Kidney tubule cell (primary cell): ENCODE measurements at places on chromosomes 5 and 9.

- no peak for DNase-seq
Observed at GRCh38 chr5:89443508-89443907, 560.5 kb upstream of the MEF2C start.

- no peak for DNase-seq
Observed at GRCh38 chr5:50501491-50502228, 60.6 kb upstream of the EMB start.

DNA sequence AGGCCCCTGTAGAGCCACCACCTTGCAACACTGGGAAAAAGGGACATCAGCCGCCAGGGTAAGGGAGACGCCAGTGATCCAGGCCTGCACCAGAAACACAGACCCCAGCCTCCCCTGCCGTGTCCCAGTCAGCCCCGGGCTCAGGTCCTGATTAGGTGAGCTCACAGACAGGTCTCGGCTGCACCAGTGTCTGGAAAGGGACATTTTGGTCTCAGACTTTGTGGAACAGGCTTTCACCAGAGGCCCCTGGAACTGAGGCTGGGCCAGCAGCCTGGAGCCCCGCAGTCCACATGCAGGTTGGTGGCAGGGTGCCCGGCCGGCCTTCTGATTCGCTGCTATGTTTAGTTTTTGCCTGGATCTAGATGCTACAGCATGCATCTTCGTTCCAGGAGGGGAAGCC, 369.0 kb upstream of the IRX4 start:
- no peak for DNase-seq

DNA sequence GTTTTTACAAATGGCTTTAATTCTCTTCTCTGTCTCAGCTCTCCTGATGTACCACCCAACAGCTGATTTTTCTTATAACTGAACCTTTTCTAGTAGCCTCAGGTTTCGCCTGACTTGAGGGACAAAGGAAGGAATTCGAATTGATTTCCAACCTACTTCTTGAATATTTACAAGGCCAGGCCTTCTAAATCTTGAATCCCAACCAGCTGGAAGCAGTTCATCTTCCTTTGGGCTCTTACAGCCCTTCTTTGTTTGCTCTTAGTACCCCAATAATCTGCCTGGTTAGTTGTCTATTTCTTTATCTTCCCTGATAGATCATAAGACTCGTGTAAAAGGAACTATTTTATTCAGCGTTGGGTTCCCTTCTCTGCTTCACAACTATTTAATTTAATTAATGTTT, 95.9 kb downstream of the NLN start:
- DNase-seq: no peak

DNA sequence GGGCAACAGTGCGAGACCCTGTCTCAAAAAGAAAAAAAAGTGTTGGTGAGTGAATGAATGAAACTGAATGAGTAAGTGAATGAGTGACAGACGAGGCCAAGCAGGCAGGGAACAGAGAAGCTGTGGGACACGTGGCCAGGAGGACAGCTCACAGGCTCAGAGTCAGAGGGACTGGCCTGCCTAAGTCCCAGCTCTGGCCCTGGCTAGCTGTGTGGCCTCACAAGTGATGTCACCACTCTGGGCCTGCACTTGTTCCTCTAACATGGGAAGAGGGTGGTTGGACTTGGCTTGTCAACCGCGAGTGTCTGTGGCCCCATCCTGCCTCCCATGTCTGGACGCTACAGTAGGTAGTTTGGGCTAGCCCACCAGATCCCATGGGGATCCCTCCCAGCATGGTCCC, 4.7 kb upstream of the PLPP7 start:
- no peak for DNase-seq

DNA sequence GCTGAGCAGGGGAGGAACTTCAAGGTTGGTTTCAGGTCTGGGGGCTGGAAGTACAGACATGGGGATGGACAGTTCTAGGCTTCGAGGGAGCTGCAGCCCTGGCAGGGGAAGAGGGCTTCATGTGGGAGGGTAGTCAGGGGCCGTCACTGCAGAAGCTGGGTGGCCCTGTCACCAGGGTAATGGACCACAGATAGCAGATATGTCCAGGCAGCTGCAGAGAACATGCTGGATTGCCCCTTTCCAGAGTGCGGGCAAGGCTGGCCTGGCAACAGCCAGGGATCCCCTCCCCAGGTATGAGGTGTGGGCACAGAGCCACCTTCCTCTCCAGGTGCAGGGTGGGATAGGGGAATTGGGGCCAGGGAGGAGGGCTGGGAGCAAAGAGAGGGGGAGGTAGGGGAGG, 206.5 kb downstream of the GADD45G start:
- no peak for DNase-seq

DNA sequence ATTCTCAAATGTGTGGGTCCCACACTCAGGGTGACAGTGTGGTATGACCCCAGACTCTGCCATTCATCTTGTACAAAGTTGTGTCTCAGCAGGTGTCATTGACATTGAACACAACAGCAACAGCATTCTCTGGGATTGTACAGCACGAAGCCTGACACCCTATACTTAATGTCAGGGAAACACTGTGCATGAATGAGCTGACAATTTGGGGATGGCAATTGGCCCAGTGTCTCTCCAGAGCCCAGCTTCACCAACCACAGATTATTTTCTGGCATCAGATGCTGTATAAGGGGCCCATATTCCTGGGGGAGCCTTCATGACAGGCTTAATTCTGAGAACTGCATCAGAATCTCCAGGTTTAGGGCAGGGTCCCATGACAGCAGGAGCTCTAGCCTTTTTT, 143.2 kb downstream of the GCNT1 start:
- DNase-seq: no peak

- DNase-seq: no peak
Observed at GRCh38 chr9:71147368-71147767, 25.9 kb upstream of the TRPM3 start.

GRCh38 chr5:171367424-171368370, 20.0 kb upstream of the NPM1 start:
- peak; percentile 93 for DNase-seq

GRCh38 chr5:12274236-12274635, 370.0 kb upstream of the CTNND2 start:
- DNase-seq: no peak

DNA sequence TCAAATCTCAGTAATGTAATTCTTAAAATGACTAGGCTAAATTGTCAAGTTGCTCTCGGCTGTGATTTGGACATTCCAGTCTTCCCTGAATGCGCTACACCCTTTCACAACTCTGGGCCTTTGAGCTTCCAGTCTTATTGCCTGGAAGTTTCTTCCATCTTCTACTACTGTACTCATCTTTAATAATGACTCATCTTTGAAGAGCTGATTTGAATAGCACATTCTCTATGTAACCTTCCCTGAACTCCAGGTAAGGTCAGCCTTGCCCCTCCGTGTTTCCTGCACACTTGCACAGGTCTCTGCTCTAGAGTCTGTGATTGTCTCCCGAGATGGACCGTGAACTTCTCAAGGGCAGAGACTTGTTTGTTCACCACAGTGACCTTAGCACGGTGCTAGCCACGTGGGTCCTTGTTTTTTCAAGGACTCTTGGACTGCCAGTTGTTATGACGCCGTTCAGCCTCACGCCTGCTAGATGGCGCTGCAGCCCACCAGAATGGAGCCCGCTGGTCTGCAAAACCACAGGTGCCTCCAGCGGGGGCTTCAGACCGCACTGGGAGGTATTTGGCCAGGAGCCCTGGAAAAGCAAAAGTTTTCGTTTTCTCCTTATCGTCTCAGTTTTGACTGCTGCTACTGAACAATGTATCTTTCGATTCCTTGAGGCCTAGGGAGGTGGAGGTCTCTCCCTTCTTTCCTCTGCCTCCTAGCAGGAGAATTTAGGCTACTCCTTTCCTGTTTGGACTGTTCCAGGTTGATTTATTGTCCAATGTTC, 44.4 kb downstream of the SEC61B start:
- DNase-seq: peak; percentile 71

DNA sequence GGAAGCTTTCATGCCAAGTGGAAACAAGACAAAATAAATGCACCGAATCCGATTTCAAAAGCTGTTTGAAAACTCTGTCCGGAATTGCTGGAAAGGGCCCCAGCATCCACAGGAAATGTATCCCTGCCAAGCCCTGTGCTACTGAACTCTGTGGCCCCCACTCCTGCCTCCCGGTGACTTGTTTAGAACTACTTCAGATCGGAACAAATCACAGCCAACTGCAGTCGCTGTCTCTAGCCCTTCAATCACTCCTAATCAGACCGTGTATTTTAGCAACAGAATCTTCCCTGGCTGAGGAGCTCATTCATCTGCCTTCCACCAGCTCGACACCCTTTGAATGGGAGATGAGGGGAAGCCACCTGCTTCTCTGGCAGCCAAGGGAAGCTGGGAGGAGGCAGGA, 94.1 kb downstream of the KCNIP1 start:
- peak; percentile 28 for DNase-seq

GRCh38 chr5:90022002-90022710, 387.4 kb downstream of the CETN3 start:
- DNase-seq: no peak

DNA sequence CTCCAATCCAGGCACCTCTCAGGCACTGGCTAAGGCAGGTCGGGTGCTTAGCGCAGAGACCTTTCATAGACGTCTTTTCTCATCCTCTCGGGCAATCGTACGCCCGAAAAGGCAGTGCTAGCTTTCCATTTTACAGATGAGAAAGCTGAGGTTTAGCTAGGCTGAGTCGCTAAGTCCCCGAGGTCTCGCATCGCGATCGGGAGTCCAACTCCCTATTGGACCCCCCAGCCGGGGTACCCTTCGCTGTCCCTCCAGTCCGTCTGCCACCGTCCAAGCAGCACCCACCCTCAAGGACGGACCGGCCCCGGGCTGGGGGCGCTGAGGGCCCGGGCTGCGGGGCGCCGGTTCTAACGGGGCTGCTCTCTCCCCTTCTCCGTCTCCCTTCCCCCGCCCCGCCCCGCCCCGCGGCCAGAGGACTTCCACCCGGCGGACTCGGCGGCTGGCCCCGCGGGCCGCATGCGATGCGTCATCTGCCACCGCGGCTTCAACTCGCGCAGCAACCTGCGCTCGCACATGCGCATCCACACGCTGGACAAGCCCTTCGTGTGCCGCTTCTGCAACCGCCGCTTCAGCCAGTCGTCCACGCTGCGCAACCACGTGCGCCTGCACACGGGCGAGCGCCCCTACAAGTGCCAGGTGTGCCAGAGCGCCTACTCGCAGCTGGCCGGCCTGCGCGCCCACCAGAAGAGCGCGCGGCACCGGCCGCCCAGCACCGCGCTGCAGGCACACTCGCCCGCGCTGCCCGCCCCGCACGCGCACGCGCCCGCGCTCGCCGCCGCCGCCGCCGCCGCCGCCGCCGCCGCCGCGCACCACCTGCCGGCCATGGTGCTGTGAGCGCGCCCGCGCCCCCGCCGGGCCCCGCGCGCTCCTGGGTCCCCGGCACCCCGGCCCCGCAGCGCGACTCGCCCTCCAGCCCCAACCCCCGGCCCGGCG, 12.5 kb upstream of the EXOSC2 start:
- DNase-seq: peak; percentile 92

- DNase-seq: no peak
Observed at GRCh38 chr5:27083449-27084415, 45.3 kb upstream of the CDH9 start.

- no peak for DNase-seq
Observed at GRCh38 chr5:6545036-6545693, 87.7 kb downstream of the NSUN2 start.

GRCh38 chr5:102922799-102923477, 167.8 kb downstream of the PAM start:
- DNase-seq: no peak

- DNase-seq: no peak
Observed at GRCh38 chr5:25481463-25481862, 836.7 kb upstream of the CDH10 start.

DNA sequence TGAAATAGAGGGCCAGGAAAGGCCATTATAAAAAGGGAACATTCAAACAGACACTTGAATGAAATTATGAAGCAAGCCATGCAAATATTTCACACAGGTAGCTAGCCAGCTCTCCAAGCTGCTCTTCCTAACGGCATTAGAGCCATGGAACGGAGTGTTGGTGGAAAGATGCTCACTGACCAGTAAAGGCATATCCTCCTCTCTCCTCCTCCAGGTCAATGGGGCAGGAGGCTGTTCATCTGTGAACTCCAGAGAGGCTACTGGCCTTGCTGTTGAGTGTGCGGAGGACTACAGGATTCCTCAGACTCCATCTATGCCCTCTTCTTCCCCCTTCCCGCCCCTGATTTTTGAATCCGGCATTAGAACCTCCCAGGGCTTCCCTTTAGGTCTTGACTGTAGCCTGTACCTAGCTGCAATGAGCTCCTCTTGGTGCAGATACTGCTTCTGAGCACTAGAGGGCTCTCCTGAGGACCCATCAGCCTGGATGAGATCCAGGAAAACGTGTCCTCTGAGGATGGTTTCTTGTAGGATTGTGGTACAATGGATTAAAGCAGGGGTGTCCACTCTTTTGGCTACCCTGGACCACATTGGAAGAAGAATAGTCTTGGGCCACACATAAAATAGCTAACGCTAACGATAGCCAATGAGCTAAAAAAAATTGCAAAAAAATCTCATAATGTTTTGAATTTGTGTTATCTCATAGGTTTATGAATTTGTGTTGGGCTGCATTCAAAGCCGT, 162.2 kb downstream of the SREK1 start:
- DNase-seq: peak; percentile 71

- peak; percentile 45 for DNase-seq
Observed at GRCh38 chr5:91007780-91008402, 375.2 kb downstream of the ARRDC3 start.

GRCh38 chr5:177494346-177495195, 2.8 kb downstream of the PDLIM7 start:
- DNase-seq: peak; percentile 97

DNA sequence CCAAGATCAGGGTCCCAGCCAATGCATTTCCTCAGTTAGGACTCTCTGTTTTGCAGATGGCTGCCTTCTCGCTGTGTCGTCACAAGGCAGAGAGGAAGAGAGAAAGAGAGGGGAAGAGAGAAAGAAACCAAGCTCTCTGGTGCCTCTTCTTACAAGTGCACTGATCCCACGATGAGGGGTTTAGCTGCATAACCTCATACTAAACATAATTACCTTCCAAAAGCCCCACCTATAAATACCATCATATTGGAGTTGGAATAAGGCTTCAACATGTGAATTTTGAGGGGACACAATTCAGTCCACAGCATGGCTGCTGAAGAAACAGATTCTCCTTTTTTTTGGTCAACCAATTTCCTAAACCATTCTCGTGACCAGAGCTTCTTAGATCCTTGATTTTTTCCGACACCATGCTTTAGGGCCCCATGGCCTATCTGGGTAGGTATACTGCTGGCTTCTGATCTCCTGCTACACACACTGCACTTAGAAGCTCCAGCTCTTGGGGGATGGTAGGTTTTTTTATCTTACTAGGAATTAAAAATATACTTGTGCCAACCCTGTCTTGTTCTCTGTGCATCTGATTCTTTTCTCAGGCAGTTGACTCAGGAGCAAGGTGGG, 5.1 kb downstream of the CAMK4 start:
- DNase-seq: no peak

DNA sequence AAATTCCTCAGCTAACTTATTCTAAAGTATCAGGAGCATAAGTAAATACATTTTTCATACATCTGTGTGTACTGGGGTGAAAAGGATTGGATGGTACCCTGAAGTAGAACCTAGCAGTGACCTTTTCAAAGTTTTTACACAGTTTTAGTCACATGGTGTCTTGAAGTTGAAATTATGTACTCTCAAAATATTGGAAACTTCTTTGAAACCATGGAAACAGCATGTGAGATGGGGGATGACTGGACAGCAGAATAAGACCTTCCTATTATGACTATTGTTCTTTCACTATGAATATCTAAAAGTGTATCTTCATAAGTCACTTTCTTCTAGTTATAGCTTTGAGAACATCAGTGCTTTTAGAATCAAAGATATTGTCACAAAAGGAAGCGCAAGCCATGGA, 301.5 kb upstream of the ELAVL2 start:
- no peak for DNase-seq
